SW480 (cell line): ENCODE measurements at places on chromosomes 12 and 14.
A peak's percentile ranks its signal among the peaks of the same experiment; 100 is the strongest.

DNA sequence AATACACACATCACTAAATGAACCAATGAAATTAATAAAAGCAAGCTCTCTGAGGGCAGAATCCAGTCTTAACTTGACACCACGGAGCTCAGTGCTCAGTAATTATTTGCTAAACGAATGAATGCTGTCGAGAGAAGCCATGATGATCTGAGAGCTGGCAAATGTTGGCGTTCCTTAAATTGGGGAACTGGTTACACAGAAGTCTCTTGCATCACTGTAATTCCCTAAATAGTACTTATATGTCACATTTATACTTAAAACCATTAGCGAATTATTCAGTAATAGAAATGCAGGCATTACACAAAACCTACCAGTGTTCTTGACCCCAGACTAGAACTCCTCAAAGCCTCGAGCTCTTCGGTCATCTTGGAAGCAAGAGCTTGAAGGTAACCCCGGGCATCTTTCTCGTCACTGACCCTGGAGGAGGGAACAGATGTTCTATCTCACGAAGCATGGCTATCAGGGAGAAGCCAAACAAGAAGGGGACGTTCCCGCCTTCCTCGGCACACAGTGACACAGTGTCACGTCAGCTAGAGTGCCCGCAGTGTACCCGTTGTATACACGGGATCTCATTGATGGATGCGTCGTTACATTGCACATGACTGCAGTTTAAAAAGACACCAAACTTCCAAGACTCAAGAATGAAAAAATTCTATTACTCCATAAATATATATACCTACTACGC lies 43.6 kb downstream of the AMN start:
- DNase-seq = no peak

GRCh38 chr14:39175445-39176262 lies 600 bp downstream of the PNN start:
- peak; percentile 25 for DNase-seq

GRCh38 chr14:69151458-69152180 lies 1.3 kb downstream of the DCAF5 start:
- peak; percentile 87 for DNase-seq

DNA sequence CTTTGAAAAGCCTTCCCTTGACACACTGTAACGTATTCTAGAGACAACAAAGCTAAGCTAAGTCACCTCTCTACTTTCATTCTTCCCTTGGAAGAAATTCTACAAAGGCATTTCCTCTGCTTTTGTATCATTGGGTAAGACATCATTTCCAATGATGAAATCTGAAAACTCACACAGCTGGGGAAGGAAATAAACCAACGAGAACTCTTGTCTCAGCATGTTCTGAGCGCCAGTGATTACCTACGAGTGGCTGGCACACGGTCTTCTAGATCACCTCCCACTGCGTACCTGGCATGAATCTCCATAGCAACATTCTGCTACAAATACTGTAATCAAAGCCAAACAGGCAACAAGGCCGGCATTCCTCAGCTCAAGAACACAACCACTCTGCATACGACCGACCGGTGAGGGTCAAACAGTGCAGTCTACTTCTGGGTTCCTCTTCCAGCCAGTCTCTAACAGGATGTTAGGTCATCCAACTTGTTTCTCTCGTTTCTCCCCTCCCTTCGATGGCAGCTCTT lies 7.6 kb downstream of the VPS37B start:
- DNase-seq = peak; percentile 78

- peak; percentile 71 for DNase-seq
These were observed 185.3 kb upstream of the BCL2L14 start for GRCh38 chr12:11885261-11886038.

GRCh38 chr12:32151086-32151485 lies 44.4 kb downstream of the BICD1 start:
- DNase-seq = no peak

DNA sequence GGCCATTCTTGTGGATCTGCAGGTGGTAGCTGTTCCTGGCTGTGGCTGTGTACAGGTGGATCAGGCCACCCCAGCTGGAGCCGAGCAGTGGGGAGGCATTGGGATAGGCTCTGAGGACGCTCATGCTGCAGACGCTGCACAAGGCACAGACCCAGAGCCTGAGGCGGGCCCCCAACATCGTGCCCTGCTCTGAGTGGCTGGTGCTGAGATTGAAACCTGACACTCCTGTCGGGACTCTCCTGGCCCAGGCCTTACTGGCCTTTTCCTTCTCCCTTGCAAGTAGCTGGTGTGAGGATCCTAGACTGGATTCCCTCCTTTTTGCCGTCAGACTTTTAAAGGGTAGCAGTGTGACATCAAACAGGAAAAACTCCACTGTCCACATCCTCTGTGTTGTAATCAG lies at the start of gene FGF23:
Gene FGF23, minus strand, starts transcription at position 308 of the 400 bp plus-strand sequence. Its CDS starts 130 bp downstream, at position 178.
- peak; percentile 43 for DNase-seq

GRCh38 chr12:108620236-108620879 lies 13.3 kb downstream of the SELPLG start:
- no peak for DNase-seq

DNA sequence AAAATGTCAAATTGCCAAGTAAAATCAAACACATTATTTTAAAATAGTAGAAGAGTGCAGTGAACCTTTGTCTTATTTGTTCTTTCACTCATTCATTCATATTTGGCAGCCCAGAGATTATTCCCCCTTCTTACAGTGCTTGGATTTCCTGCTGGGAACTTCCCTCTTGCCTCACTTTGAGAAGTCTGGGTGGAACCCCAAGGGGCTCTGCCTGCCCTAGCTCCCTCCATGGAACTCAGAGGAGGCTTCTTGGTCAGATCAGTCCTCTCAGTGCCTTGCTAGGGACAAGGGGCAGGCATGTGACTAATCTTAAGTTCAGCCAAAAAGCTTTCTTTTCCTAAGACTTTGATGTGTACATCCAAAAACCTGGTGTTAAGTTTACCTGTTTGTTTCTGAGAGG lies 84.7 kb upstream of the OVCH1 start:
- DNase-seq = no peak

DNA sequence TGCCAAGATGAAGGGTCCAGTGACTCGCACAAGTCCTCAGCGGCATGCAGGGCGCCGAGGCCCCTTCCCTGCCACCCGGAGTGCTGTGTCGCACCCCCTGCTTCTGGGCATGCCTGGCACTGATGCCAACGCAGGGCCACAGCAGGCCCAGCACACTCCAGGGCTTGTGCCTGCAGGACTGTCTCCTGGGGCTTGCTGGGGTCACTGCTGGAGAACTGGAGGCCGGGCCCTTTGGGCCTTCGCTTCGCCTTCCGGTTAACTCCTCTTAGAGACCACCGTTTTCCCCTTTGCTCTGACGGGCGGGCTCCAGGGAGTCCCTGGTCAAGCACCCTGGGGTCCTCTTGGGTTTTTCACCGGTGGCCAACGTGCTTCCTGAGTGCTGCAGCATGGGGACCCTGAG lies 79.6 kb downstream of the WDR20 start:
- no peak for DNase-seq

- DNase-seq = peak; percentile 74
These were observed 94.3 kb downstream of the C12orf42 start for GRCh38 chr12:103401421-103401820.

GRCh38 chr12:123094349-123095077 lies 56.4 kb downstream of the PITPNM2 start:
- peak; percentile 59 for DNase-seq

DNA sequence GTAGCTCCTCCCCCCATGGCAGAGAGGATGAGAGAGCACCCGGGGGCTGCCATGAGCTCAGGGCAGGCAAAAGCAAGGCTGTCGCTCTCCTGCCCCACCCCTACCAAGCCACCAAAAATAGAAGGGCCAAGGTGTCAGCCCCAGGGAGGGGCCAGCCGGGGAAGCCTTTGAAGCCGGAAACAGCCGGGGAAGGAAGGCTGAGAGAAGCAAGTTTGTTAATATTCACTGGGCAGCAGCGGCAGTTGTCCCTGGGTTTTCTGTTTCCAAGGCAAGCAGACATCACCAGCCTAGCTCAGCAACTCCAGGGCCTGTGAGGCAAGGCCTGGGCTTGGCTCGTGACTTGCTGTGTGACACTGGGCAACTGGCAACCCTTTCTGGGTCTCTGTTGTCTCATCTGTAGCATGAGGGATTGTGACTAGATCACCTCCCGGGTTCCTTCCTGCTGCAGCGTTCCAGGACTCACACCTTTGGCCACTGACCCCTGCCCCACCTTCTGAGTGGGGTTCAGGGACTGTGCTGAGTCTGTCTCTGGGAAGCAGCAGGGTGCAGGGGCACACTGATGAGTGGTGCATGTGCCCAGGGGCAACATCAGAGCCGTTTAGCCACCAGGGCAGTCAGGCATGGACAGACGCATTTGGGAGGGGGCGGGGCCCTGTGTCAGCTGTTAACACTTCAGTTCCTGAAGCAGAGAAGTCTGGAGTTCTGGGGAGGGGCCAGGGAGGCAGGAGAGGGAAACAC lies 24.3 kb downstream of the SYNDIG1L start:
- peak; percentile 44 for DNase-seq

GRCh38 chr14:64158608-64159007 lies 135.6 kb downstream of the ESR2 start:
- no peak for DNase-seq

- DNase-seq = no peak
These were observed 14.0 kb upstream of the STON2 start for GRCh38 chr14:81414123-81414522.

DNA sequence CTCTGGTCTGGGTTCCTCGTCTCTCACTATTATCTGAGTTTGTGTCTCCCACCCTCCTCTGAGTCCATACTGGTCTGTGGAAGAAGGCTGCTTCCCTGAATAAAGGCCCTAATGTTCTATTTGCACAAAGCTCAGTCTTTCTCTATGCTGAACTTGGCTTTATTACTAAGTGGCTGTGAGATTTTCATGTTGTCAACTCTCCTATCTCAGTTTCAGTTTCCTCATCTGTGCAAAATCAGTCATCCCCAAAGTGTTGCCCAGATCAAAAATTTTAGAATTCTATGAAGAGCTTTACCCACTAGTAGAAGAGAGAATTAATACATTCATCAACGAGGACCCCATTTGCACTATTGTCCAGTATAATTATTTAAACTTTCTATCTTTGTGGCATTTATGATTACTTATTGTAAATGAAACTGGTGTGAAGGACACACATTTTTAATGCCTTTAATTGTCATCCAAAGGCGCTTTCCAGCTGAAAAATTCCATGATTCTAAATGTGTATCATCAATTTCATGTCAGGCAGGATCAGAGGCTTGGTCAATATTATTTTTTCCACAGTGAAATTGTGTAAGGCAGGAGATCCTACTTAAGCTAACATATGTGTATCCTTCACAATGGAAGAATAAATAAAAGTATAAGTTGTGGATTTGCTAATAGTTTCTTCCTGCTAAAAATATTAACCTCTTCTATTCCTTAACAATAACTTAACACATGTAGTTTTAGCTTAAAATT lies 79.1 kb upstream of the EEA1 start:
- DNase-seq = no peak

DNA sequence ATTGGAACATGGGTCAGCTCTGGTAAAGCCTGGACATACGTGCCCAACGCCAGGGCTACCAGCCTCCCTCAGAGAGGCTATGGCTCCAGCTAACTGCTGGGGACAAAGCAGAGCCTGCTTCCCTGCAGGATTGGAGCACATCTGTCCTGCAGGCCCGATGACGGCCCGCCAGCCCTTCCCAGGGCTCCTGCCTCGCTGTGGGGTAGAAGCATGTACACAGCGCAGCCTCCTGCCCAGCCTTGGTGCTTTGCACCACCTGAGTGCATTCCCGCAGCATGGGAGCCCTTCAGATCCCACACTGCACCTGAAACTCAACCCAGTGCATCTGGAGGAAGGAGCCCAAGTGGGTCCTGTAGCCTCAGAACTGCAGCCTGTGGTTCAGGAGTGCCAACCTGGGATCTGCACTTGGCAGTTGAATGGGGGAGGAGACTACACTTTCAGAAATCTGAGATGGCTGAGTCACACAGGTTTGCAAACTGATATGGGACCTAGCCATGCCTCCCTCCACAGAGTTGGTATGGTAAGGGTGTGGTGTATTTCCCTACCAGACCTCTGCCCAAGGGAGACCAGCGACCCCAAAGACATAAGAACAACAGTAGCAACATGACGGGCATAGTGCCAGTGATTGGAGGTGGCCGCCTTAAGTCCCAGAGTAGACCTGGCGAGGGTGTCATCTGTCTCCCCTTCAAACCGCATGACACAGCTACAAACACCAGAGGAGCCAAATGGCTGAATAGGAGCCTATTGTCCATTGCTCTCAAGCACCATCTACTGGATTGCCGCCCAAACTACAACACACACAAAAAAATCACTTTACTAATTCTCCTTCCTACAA lies 273.9 kb upstream of the MIS18BP1 start:
- peak; percentile 64 for DNase-seq

DNA sequence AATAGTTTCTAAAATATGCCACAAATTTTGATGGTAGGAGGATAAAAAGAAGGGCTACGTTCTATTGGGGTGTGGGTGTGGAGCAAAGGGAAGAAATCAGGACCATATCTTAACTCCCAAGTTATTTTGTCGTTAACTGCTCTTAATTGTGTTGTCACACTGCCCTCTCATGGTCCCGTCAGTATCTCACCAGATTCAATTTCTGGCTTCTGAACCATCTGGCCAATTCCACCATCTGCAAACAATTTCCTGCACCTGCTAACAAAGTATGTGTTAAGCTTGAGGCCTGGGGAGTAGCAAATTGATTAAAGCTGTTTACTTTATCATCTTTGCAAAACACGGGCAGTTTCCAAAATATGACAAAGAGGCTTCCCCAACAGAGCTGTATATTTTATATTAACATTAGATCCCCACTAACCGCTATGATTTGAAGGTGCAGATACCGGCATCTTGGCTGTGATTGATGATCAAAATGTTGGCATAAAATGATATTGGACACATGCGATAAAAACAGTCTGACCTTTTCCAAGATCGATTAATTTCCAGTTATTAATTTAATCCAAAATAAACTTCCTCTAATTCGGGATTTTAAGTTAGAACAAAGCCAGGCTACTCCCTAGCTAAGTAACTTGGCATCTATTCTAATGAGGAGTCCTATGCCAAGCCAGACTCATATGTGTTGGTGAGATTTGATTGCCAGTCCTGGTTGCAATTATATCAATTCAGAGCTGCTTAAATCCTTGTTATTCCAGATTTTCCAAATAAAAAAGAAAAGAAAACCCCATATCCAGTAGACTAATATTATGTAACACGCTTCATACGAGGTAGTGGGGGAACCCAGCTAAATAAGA lies 6.9 kb upstream of the DNM1L start:
- peak; percentile 70 for DNase-seq

DNA sequence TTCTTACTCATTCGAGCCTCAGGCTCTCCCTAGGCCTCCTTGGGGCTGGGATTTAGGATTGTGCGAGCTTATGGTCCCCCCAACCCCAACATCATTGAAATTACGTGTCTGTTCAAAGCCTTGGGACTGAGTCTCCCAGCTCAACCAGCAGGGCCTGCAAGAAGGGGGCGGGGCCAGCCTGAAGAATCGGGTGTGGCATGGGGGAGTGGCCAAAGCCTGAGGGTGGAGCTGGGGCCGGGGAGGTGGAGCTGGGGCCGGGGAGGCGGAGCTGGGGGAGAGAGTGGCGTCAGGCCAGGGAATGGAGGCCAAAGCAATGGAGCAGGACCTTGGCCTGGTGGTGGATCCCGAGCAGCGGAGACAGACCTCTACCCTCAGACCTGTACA lies 24.3 kb upstream of the HSPB8 start:
- DNase-seq = no peak

- DNase-seq = no peak
These were observed 123.9 kb downstream of the PAX9 start for GRCh38 chr14:36785511-36785910.
